Activated CD4-positive, alpha-beta T cell treated with anti-CD3 and anti-CD28 coated beads, Interleukin-2, amount 10 ng/mL, durations not matched to agents 24 days and 14 days (primary cell): ENCODE measurements at places on chromosomes 11 and 22.

GRCh38 chr11:118247041-118247440 lies 5.1 kb downstream of the MPZL3 start:
- DNase-seq, result peak; percentile 62

GRCh38 chr22:48444320-48445112 lies 1383.2 kb downstream of the BRD1 start:
- no peak for DNase-seq

- DNase-seq, result no peak
These were observed 12.9 kb downstream of the DNAL4 start for GRCh38 chr22:38781033-38781432.

- no peak for DNase-seq
These were observed 52.1 kb downstream of the SHANK2 start for GRCh38 chr11:71200172-71200716.

GRCh38 chr22:43529461-43529860 lies 117.6 kb downstream of the MPPED1 start:
- no peak for DNase-seq
